Progenitor cell of endocrine pancreas (in vitro differentiated cells): ENCODE measurements at places on chromosomes 5 and 9.

- H3K27ac ChIP-seq, result no peak overlapping the region
- H3K27me3 ChIP-seq, result peaks cover 8% of the 10 kb centered on the region
- H3K4me1 ChIP-seq, result peaks cover 1% of the 10 kb centered on the region
- no peak overlapping the region for H3K4me3 ChIP-seq
- no peak for DNase-seq
- no peaks in the 10 kb centered on the region for H3K36me3 ChIP-seq
These were observed 649.1 kb downstream of the BNC2 start for GRCh38 chr9:16221366-16221765.

DNA sequence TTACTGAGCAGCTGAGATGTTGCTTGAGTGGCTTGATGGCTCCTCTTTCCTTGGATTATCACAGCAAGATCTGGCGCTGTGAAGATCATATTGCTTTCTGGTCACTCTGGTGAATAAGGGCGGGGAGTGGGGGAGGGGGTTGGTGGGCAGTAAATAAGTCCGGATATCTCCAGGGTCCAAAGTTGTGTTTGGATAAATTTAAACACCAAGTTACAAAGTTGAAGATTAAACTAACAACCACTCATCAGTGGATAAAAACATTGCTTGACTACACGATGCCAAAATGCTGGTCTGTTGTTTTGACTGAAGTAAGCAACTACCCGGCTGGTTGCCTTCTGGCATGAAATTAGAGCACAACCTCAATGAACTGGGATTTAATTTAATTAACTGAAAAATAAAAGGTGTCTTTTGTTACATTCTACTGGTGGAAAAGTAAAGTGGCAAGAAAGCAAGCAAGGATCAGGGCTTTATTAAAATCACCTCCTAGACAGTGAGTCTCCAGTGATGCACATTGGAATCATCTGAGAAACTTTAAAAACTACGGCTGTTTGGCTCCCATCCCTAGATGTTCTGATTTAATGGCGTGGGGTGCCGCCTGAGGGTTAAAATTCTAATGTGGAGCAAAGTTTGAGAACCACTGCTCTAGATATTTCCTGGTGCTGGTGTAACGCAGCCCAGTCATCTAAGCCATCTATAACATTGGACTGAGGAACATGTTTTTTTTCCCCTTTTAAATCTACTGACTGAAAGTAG lies 86.7 kb upstream of the AGXT2 start:
- H3K27ac ChIP-seq, result no peak overlapping the region
- no peaks in the 10 kb centered on the region for H3K36me3 ChIP-seq
- DNase-seq, result no peak
- H3K4me3 ChIP-seq, result no peak overlapping the region
- no peaks in the 10 kb centered on the region for H3K27me3 ChIP-seq

DNA sequence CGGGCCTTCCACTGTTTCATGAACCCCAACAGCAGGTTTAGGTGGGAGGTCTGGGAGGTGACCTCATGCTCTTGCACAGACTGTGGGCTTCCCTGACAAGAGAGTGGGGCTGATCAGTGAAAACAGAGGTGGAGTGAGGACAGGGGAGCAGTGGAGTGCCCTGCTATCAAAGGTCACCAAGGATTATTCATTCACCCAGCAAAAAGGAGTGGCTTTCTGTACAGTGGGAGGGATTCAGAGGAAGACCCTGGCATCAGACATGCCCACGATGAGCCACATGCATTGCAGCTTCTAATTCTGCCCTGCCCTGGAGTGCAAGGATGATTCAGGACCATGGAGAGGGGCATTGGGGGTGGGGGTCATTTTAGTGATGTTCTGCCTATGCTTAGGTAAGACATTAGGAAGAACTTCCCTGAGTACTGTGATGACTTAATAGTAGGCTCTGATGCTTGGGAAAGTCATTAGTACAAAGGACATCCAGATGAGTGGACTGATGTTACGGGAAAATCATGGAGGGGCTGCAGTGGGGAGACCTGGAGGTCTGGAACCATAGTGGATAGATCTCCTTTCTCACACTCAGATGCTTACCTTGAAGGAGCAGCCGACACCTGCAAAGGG lies 12.8 kb downstream of the TRAF1 start:
- H3K36me3 ChIP-seq, result peaks cover 5% of the 10 kb centered on the region
- no peak overlapping the region for H3K27ac ChIP-seq
- H3K4me3 ChIP-seq, result no peak overlapping the region
- DNase-seq, result no peak

- no peak for DNase-seq
- H3K4me3 ChIP-seq, result no peak overlapping the region
- no peaks in the 10 kb centered on the region for H3K36me3 ChIP-seq
- no peaks in the 10 kb centered on the region for H3K27me3 ChIP-seq
- H3K4me1 ChIP-seq, result no peaks in the 10 kb centered on the region
These were observed 151.3 kb upstream of the TLX3 start for GRCh38 chr5:171157775-171158174.

- no peaks in the 10 kb centered on the region for H3K27me3 ChIP-seq
- H3K36me3 ChIP-seq, result peaks cover 3% of the 10 kb centered on the region
- H3K4me3 ChIP-seq, result no peak overlapping the region
These were observed 29.9 kb downstream of the RFX3 start for GRCh38 chr9:3495855-3496254.

- no peak overlapping the region for H3K4me3 ChIP-seq
- H3K27me3 ChIP-seq, result no peaks in the 10 kb centered on the region
- no peak for DNase-seq
- no peak overlapping the region for H3K27ac ChIP-seq
- no peaks in the 10 kb centered on the region for H3K36me3 ChIP-seq
- H3K4me1 ChIP-seq, result peaks cover 1% of the 10 kb centered on the region
These were observed 27.2 kb upstream of the CCNJL start for GRCh38 chr5:160339406-160340130.
